Umbilical cord (tissue), 2 donors: ENCODE measurements at places on chromosomes 5 and 9. TPM values are rescaled to one million over a fixed set of nuclear protein-coding genes. Genes with fewer than 3 reads are reported as not detected.

Gene ZNF366
- 0.96 TPM for total RNA-seq

Gene LHX3
- 0.24 TPM for total RNA-seq

Gene SEMA6A
- 34.7 TPM for total RNA-seq

GRCh38 chr5:22985446-22985845 is 132.3 kb upstream of the CDH12 start:
- DNase-seq = no peak

DNA sequence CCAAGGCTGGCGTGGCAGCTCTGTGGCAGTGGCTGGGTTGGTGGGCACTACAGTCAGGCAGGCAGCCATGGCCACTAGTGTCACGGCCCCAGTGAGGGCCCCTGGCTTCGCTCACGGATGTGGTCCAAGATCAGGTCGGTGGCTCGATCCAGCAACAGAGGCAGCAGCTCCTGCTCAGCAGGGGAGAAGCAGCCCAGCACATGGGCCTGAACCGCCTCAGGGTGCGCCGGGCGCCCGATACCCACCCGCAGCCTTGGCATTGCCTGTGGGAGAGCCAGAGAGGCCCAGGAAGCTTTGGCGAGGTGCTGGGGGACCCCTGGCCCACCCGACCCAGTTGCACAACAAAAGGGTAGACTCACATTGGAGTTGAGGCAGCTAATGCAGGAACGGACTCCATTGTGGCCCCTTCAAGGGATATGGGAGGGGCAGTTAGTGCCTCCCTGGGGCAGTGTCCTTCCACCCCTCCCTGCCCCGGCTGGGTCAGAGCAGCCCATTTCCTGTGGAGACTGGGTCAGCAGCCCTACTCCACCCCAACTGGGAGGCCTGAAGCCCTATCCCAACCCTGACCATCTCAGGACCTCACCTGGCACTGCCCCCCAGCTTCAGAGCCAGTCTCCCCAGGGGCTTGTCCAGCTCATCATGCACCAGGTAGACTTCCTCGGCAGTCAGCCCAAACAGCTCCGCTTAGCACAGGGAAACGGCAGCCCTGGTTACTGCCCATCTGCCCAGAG is 1.3 kb downstream of the PTRH1 start:
- DNase-seq = no peak

DNA sequence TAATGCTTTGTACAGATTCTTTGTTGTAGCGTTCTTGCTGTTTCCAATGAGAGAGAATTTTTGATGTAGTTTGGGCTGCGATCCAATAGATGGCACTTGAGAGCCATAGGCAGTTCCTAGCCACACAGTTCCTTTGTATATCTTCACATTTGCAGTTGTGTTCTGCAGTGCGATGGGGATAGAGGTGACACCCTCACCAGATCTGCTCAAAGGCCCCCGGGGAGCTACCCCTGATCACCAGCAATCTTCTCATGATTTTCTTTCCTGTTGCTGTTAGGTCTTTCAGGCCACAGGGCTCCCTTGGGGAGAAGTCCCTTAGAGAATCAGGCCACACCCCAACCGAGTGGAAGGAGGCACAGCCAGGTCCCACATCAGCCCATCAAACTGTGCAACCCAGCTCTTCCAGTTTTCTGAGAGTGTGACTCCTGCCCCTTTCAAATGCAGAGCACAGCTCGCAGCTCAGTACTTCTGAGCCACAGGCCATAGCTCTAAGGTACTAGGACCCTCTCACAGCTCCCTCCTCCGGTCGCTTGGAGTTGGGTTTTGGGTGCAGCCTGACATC is 353.7 kb downstream of the SLCO4C1 start:
- DNase-seq = peak; percentile 32
